SK-MEL-5 (cell line): ENCODE measurements at places on chromosomes 3 and 15. TPM values are rescaled to one million over a fixed set of nuclear protein-coding genes. Genes with fewer than 3 reads are reported as not detected.

NR2E3 gene
- total RNA-seq: not detected in 2 replicates

IL20RB gene
- total RNA-seq: 0.37 TPM in 1 of 2 replicates, not detected in the other

CILP gene
- total RNA-seq: 0.13 TPM in 1 of 2 replicates, not detected in the other

GATM gene
- total RNA-seq: 0.85 and 2.9 TPM in 2 replicates

SLC27A2 gene
- 0.13 and 0.34 TPM in 2 replicates for total RNA-seq

GRCh38 chr3:172159962-172160538 is 120.7 kb downstream of the FNDC3B start:
- DNase-seq: no peak

DNA sequence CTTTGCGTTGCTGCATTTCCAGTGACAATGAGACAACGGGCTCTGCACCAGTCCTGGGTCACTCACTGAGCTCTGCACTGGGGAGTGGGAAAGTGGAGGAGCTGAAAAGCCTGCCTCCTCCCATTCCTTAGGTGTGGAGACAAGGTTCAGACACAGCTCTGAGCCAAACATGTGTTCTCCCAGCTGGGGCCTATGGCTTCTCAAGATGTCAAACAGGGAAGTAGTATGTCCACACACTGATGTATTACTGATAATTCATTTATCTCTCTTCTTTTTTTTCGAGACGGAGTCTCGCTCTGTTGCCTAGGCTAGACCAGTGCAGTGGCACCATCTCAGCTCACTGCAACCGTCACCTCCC is 90.2 kb upstream of the SLC4A7 start:
- DNase-seq: no peak

DNA sequence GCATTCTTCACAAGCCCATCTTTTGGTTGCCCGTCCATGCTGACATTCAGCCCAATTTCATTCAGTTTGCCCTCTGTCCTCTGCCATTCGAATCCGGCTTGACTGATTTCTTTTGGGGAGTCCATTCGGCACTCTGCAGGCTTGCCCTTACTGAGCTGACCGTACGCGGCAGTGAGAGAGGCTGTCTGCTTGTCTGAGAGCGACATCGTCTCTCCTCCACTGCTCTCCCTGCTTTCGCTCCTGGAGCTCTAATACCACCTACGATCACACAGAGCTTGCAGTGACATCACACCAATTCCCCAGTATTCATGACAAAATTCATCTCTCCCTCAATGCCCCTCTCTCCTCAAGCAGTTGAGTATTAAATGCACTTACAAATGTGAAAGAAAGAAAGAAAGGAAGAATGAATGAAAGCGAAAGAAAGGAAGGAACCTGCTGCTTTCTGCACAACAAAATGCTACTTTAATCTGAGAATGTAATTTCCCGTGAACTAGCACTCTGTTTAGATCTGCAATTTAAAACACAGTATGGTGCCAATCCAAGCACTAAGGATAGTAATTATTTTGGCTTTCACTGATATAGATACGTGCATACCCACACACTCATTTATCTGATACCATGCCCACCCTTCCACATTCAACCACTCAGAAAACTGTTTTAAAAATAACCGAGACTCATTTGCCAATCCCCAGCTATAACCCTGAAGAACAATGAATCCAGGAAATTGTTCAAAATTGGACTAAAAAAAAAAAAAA is 89.5 kb downstream of the DHX30 start:
- no peak for DNase-seq

GRCh38 chr15:38563723-38564519 is 693 bp downstream of the RASGRP1 start:
- peak; percentile 50 for DNase-seq

DNA sequence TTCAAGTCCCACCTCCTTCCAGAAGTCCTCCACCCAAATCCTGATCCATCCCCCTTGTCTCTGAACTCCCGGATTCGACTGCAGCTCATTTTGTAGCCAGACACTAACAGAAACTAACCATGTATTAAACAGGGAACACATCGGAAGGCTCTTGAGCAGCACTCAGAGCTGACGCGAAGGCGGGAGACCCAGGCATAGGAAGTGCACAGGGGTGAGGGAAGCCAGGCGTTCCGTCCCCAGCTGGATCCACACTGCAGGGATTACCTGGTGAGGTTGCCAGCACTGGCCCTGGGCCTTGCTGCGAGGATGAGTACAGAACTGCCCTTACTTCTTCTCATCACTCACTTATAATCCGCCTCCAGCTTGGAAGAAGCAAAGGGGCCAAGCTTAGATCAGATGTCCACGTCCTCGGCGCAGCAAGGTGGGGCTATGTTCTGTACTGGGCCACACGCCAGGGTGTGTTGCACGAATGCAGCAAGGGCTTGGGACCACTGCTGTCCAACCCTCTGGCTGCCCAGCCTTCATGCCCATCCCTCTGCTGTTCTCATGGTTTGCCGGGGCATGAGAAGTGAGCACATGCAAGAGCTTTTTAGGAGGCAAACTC is 124.2 kb upstream of the SMAD3 start:
- no peak for DNase-seq

- DNase-seq: no peak
Observed at GRCh38 chr15:42921342-42921731, 759 bp upstream of the TTBK2 start.

GRCh38 chr15:31214158-31214863 is 112.3 kb upstream of the KLF13 start:
- no peak for DNase-seq

DNA sequence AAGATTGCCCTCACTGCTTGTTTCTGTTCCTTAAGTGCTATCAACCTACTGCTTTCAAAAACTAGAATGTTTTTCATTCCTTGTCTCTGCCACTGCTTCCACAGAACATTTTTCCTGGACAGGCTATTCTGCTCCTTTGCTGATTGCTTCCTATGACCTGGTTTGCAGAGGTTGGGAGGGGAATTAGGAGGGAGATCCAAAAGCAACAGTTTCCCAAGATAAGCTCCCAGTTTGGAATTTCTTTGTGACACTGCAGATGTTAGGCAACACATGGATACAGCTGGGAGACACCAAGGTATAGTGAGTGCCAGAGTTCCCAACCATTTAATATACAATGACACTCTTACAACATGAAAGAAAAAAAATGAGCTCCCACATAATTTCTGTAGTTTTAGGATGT is 1036.5 kb downstream of the ROBO2 start:
- DNase-seq: no peak

DNA sequence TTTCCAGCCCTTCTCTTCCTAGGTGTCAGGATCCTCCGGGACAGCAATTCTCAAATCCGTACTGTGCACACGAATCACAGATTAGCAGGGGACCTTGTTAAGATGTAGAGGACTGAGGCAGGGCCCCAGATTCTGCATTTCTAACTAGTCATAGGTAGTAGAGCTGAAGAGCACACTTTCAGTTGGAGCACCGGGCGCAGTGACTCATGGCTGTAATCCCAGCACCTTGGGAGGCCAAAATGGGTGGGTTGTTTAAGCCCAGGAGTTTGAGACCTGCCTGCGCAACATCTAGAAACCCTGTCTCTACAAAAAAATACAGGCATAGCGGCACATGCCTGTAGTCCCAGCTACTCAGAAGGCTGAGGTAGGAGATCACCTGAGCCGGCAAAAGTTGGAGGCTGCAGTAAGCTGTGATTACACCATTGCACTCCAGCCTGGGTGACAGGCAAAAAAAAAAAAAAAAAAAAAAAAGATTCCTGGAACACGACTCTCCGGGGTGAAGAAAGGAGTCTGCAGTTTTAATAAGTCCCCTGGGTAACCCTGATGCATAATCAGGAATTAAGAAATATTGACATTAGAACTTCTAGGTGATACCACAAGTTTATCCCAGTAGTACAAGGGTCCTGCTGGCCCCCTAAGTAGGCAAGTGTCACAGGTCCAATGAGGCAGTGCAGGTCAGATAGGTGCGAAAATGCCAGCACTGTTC is 21.4 kb upstream of the IGDCC3 start:
- no peak for DNase-seq

GRCh38 chr3:119084371-119085069 is 49.9 kb upstream of the IGSF11 start:
- DNase-seq: no peak

DNA sequence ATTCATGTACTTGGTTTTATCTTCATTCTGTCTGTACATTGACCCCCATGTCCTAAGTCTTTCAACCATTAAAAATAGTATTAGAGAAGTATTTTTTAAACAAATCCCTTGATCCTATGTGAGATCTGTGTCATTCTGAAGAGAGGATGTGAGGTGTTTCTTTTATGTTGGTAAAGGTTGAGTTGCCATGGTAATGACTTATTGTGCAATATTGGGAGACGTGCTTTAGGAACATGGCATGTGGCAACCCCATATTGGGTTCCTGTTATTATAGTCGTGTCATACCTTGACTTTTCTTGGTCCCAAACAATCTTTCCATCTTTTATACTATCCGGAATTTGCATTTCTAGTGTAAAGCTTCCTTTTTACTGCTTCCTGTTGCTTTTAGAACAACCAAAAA is 203.1 kb downstream of the KCNAB1 start:
- no peak for DNase-seq

- DNase-seq: no peak
Observed at GRCh38 chr3:172087198-172087597, 47.8 kb downstream of the FNDC3B start.

DNA sequence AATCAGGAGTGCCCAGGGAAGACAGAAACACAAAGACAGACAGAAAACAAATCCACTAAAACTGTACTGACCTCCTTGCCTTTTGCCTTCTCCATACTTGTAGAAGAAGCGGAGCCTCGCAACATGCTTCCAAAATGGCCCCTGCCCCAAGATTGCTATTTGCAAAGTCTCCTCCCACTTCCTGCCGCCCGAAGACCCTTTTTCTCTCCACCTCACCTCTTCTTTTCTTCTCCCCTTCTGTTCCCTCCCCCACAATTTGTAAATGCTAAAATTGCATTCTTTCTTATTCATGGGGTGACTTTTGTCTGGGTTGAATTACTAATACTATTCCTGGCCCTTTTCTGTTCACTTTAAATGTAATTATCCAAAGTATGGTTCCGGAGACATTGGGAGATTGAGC is at the start of gene DPPA4:
DPPA4 (minus strand) TSS at position 154 of the 400 bp plus-strand sequence; CDS start at position 125, 29 bp downstream.
- no peak for DNase-seq

DNA sequence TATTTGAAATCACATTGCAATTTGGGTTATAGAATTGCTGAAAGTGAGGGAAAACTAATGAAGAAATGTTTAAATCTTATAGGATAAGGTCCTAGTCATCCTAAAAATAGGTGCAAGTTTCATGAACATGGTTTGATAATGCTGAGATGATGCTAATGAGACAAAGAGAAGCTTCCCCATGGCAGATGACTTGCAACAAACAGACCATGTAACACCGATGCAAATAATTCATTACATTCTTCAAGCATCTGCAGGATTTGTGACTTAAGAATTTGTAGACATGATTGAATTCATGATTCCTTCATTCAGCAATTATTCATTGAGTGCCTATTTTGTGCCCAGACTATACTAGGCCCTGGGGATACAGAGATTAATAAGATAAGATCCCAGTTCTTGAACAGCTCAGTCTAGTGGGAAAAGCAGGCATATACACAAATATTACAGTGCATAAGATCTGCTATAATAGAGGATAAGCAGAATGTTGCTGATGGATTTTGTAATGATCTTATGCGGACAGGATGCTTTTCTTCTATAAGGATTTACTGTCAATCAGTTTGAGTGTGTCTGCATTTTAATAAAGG is 367.9 kb upstream of the GBE1 start:
- no peak for DNase-seq

GRCh38 chr3:112640276-112640929 is 540 bp downstream of the CCDC80 start:
- DNase-seq: no peak
